Hepatocyte (in vitro differentiated cells): ENCODE measurements at places on chromosomes 6 and 20.

DNA sequence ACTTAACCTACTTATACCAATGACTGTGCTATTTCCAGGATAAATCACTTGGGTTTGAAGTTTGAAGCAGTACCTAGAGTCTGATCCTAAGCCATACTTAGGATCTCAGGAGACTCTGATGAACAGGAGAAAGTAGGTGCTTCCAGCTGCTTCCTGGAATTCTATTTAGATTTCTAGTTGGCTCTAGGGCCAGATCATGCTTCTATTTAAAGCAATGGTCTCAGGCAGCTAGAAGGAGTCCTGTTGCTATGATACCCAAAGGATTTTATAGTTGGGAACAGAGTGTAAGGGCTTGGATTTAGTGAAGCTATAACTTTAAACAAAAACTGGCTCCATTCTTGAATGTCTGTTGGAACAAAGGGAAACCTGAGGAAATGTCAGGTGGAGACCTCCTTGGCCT is 52.4 kb upstream of the TINAG start:
- DNase-seq: no peak

- DNase-seq: no peak
Observed at GRCh38 chr20:48532028-48532427, 295.8 kb downstream of the PREX1 start.

DNA sequence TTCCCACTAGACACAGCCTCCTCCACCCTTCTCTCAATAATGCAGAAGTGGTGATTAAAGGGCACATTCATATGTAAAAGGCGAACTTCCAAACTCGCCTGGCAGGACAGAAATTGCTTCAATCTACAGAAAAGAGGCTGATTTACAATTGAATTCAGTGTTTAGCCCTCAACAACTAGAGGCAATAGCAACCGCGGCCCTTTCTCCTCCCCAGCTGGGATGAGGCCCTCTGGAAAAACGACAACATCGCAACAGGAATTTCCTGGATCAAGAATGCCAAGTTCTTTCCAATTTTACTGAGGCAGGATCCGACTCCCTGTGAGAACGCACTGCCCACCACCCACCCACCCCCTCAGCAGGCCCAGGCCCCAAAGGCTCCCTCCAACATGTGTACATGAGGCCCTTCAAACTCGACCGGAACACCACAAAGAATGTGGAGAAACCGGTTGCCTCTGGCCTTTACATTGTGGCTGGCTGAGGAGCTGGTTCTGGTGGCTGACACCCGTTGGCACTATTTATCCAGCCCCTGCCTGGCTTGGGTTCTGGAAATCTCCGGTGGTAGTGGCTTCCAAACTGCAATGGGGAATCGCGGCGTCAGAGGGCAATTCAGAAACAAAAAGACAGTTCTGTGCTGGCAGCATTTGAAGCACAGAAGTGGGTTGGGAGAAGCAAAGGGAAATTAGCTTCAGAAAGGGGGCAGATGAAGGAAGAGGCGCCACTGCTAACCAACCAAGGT is 36.8 kb downstream of the ZMYND8 start:
- peak; percentile 81 for DNase-seq

- peak; percentile 86 for DNase-seq
Observed at GRCh38 chr6:26553264-26553634, 15.1 kb downstream of the HMGN4 start.

GRCh38 chr20:59939052-59939878 is 840 bp downstream of the PPP1R3D start:
- peak; percentile 58 for DNase-seq

DNA sequence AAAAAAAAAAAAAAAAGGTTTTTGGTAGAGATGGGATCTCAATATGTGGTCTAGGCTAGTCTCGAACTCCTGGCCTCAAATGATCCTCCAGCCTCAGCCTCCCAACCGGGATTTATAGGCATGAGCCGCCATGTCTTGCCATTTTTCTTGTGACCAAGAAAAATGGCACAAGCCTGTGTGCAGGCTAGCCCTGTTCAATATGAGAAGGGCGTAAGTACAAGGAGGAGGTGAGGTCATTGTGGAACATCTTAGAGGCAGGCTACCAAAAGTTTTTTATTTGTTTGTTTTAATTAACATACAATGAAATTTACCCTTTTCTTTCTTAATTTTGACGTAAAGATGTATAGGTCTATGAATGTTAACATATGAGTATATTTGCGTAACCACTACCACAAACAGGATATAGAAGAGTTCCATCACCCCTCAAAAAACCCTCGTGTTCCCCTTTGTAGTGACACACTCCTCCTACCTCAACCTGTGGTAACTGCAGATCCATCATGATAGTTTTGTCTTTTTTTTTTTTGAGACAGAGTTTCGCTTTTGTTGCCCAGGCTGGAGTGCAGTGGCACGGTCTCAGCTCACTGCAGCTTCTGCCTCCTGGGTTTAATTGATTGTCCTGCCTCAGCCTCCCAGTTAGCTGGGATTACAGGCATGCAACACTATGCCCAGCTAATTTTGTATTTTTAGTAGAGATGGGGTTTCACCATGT is 28.3 kb upstream of the KIF3B start:
- no peak for DNase-seq

DNA sequence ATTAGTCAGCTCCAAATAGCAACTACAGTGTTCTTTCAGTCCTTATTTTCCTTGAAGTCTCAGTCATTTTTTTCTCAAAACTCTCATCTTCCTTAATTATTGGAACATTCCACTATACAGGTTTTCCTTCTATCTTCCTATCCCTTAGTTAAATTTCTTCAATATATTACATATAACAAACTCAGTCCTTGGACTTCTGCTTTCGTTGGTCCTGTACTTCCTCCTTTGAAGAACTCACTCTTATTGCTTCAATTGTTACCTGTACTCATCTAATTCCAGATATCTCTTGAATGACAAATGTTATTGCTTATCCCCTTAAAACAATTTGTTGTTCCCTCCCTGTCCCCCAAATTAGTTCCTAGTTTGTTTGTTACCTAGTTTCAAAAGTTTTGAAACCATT is 67.7 kb upstream of the NOTCH4 start:
- DNase-seq: no peak

DNA sequence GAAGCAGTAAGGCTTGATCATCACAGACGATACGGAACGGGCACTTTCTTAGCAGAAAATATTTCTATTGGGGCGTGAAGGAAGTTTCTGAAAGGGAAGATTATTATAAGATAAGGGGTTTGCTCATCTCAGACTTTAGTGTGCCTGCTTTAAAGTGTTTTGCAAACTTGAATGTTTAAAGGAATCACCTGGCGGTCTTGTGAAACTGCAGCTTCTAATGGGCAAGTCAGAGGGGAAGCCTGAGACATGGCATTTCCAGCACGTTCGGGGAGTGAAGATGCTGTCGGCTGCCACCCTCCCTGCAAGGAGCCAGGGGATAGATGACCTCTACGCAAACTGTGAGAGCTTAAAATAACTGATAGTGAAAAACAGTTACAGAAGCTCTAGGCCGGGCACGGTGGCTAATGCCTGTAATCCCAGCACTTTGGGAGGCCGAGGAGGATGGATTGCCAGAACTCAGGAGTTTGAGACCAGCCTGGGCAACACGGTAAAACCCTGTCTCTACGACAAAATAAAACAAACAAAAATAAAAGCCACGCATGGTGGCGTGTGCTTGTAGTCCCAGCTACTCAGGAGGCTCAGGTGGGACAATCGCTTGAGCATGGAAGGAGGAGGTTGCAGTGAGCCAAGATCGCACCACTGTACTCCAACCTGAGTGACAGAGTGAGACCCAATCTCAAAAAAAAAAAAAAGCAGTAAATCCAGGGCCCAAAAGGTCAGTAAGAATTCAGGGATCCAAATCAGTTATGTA is 2.3 kb upstream of the KIF16B start:
- DNase-seq: no peak

- no peak for DNase-seq
Observed at GRCh38 chr20:46581391-46581790, 30.9 kb upstream of the OCSTAMP start.

GRCh38 chr6:11459079-11459610 is 78.4 kb upstream of the TMEM170B start:
- no peak for DNase-seq

DNA sequence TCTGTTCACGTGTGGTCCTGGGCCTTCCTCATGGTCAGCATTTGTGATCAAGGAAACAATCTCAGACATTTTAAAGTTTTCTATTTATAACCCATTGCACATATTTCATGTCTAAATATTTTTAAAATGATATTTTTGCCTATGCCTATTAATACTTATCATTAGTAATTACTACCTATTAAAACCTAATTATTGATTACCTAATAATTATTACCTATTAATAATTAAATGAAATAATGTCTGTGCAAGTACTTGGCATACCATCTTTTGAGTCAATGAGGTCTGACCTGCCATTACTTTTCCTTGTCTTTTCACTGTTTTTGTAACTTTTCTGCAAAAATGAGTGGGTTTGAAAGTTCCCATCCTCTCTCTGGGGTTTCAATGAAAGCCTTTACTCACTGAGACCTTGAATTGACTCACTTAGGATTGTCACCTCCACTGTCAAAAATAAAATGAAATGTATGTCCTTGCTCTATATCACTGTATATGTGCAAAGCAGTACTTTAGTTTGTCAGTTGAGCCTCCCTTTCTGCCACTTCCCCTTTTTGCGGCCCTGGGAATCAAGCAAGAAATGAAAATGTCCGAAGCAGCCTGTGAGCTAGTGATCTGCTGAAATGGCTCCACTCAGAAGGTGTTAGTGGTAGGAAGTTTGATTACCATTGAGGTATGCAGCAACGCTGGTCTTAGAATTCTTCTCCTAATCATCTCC is 87.8 kb downstream of the L3MBTL3 start:
- no peak for DNase-seq

GRCh38 chr20:35387334-35387733 is 24.4 kb downstream of the UQCC1 start:
- DNase-seq: no peak

- DNase-seq: no peak
Observed at GRCh38 chr6:16591396-16592222, 169.7 kb downstream of the ATXN1 start.

GRCh38 chr6:18667612-18668011 is 280.5 kb downstream of the RNF144B start:
- DNase-seq: peak; percentile 7

- DNase-seq: no peak
Observed at GRCh38 chr20:21507400-21508229, 6.2 kb downstream of the NKX2-2 start.

GRCh38 chr6:163842467-163842866 is 427.9 kb downstream of the QKI start:
- DNase-seq: no peak

GRCh38 chr6:136549300-136550044 is 750 bp downstream of the MAP7 start:
- peak; percentile 60 for DNase-seq

- DNase-seq: no peak
Observed at GRCh38 chr6:16987996-16988395, 113.9 kb upstream of the STMND1 start.

GRCh38 chr6:94376876-94377275 is 957.5 kb upstream of the EPHA7 start:
- DNase-seq: no peak

DNA sequence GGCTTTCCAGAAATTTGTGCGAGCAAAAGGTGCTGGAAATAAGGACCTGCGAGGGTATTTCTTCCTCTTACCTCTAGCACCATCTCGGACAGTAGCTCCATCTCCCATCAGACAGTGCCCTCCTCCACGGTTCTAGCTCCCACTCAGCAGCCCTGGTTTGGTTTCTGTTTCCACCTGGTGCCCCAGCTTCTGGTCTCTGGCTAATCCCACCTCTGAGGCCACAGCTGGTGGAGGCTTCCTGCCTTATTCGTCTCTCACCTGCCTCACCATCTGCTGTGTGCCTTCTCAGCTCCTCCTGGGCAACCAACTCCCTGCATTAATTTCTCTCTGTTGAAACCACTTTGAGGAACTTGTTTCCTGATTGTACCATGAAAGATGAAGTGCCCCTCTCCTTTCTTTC is 162.4 kb upstream of the CDYL start:
- no peak for DNase-seq

DNA sequence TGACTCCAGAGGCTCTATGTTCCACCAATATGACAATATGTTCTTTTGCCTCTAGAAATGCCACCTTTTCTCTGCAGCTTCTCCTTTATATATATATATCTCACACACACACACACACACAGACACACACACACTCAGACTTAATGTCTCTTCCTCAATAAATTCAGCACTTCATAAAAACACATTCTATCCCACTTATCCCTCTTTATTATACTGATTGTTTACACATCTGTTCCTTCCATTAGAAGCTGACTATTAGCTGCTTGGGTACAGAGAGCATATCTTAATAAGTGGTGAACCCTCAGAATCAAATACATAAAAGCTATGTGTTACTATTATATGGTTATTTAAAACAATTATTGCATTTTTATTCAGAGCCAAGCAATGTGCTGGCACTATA is 23.3 kb downstream of the NRSN1 start:
- DNase-seq: no peak

GRCh38 chr6:74607934-74608333 is 597.9 kb downstream of the COL12A1 start:
- no peak for DNase-seq

DNA sequence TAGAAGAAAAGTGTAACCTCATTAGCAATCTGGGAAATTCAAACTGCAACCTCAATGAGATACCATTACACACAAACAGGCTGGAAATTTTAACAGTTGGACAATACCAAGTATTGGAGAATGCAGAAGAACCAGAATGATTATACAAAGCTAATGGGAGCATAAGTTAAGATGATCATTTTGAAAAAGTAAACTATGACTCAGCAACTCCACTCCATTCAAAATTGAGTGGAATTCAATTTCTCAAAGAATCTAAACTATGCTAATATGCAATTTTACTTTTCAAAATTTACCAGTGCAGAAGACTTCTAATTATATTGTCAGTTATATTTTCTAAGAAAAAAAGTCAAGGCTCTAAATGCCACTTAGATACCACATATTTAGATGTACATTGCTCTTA is 17.2 kb downstream of the GPLD1 start:
- no peak for DNase-seq

GRCh38 chr6:90502866-90503407 is 83.9 kb downstream of the MAP3K7 start:
- peak; percentile 52 for DNase-seq

DNA sequence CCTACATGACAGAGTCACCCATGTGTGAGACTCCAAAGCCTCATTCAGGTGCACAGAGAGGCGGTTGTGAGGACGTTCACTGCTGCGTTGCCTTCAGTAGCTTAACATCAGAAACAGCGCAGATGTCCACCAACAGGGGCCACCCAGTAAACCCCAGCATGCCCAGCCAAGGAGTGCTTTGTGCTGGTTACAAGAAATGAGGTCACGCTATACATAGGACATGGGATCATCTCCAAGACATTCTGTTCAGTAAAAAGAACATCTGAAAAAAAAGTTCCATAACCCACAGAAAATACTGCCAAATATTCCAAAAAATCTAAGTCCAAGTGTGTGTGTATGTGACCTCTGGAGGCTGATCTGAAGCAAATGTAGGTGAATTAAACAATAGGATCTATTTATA is 16.0 kb downstream of the SLC52A3 start:
- DNase-seq: no peak

- no peak for DNase-seq
Observed at GRCh38 chr6:27662769-27663168, 189.9 kb upstream of the ZNF184 start.
